IMR-90 (cell line): ENCODE measurements at places on chromosomes 1 and 21. TPM values are rescaled to one million over a fixed set of nuclear protein-coding genes. Genes with fewer than 3 reads are reported as not detected.

HSD11B1 gene
- 0.28 and 0.72 TPM in 2 replicates for total RNA-seq

F5 gene
- not detected in 2 replicates for total RNA-seq

PPM1J gene
- total RNA-seq, result 1.4 and 1.8 TPM in 2 replicates

TFF2 gene
- not detected in 2 replicates for total RNA-seq

PLEKHG5 gene
- 4.8 and 5.0 TPM in 2 replicates for total RNA-seq

DNA sequence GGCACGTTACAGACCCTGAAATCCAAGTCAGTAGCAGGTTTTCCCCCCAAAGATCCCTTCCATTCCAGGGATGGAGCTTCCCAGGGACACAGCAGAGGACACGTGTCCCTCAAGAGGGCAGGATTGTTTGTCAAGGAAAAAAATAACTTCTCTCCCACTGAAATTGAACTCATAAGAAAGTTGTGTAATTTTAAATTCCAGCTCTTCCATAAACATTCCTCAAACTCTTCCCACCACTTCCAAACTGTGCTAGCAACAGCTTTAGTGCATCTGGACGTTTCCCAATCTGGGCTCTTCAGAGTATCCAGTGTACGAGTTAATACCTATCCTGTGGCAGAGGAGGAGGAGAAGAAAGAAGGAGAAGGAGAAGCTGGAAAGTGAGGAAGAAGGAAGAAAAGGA, 79.6 kb downstream of the PSMG1 start:
- H3K4me3 ChIP-seq, result no peak overlapping the region
- H3K27me3 ChIP-seq, result no peaks in the 10 kb centered on the region
- DNase-seq, result peak; percentile 67
- H3K4me1 ChIP-seq, result peaks cover 12% of the 10 kb centered on the region

DNA sequence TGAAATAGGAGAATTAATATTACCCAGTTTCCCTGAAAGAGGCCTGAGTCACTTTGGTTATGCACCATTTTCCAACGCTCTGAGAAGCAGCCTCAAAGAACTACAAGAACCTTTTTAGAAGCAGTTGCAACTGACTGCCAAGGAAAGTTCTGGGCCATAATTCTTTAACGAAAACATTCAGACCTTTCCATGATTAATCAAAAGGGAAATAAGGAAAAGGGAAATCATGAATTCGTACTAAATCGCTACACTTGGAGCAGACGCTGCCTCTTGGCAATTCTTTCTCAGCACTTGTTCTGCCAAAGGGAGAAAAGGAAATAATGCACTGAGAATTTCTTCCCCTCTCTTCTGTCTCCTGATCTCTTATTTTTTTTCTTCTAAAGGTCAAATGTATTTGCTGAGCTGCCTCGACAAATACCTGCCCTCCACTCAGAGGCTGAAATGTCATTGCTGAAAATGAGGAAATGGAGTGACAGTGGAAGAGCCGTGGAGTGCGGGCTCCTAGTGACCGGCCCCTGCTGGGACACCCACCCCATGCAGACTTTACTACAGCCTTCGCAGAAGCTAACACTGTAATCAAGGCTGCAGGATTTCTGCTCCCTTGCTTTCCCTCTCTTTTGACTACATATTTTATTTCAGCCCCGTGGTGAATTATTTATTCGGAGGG, 67.9 kb upstream of the GALNT2 start:
- H3K36me3 ChIP-seq, result no peaks in the 10 kb centered on the region
- DNase-seq, result no peak
- H3K27me3 ChIP-seq, result peaks cover 8% of the 10 kb centered on the region; the same call in 1 of the 2 replicates
- H3K27ac ChIP-seq, result no peak overlapping the region
- no peaks in the 10 kb centered on the region for H3K4me1 ChIP-seq
- H3K4me3 ChIP-seq, result no peak overlapping the region

DNA sequence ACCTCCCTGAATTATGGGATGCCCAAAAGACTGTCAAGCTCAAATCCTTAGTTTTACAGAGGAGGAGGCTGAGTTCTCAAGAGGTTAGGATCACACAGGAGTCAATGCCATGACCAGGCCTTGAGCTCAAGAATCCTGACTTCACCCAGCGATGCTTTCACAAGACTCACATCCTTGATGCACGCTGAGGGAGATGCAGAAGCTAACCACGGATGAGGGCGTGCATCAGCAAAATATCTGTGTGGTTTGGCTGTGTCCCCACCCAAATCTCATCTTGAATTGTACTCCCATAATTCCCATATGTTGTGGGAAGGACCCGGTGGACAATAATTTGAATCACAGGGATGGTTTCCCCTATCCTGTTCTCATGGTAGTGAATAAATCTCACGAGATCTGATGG, 133.2 kb downstream of the KCNJ6 start:
- no peak overlapping the region for H3K27ac ChIP-seq
- H3K27me3 ChIP-seq, result peaks cover 3% of the 10 kb centered on the region
- peaks cover 9% of the 10 kb centered on the region for H3K4me1 ChIP-seq
- no peak overlapping the region for H3K4me3 ChIP-seq
- peak; percentile 35 for DNase-seq

DNA sequence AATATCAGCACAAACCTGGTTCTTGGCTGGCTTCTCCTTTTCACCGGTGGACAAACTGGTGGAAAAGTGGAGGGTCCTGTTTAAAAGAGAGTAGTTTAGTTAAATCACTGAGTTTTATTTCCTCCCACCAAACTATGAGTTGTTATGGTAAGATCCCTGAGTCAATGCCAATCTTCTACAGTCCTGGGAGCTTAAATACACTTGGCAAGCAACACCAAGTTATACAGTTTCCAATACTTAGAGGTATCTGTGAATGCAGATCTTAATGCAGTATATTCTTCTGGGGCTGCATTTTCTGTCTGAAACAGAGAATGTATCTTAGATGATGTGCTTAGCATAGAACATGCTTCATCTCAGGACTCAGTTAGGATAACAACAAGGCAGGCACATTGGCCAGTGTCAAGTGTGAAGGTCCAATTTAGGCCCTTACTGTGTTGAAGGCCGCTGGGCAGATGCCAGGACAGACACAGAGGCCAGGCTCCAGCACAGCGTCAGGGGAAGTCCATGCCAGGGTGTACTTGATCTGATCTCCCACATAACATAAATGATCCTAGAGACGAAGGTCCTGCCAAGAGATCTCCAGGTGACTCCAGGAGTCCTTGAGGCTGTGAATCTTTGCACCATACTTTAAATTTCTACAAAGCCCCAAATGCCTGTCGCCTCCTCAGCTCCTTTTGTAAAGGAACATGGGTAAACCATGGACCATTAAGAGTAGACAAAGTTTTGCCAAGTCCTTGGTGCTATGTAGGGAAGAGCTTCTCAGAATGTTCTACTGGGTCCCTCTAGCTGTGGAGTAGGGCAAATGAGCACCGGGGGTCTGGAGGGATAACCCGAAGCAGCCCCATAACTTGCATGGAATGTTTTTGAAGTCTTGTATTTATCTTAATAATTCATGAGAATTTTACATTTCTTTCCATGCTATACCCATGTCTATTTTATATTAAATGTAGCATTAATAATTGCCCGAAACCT, 76.8 kb downstream of the KCNJ15 start:
- H3K27ac ChIP-seq, result no peak overlapping the region
- no peak for DNase-seq
- H3K36me3 ChIP-seq, result no peaks in the 10 kb centered on the region
- no peak overlapping the region for H3K4me3 ChIP-seq
- H3K27me3 ChIP-seq, result no peaks in the 10 kb centered on the region

GRCh38 chr1:67890857-67891256, 57.6 kb upstream of the GNG12 start:
- H3K27me3 ChIP-seq, result no peaks in the 10 kb centered on the region
- H3K4me1 ChIP-seq, result peaks cover 16% of the 10 kb centered on the region
- H3K27ac ChIP-seq, result no peak overlapping the region; the same call in 1 of the 2 replicates
- DNase-seq, result no peak

GRCh38 chr1:94746635-94747525, 73.3 kb upstream of the SLC44A3 start:
- no peaks in the 10 kb centered on the region for H3K36me3 ChIP-seq
- H3K27me3 ChIP-seq, result no peaks in the 10 kb centered on the region
- peaks cover 17% of the 10 kb centered on the region for H3K4me1 ChIP-seq
- no peak overlapping the region for H3K27ac ChIP-seq
- no peak overlapping the region for H3K4me3 ChIP-seq
